ENCODE measurements at places on chromosomes 12 and 14. TPM values are rescaled to one million over a fixed set of nuclear protein-coding genes. Genes with fewer than 3 reads are reported as not detected.

IFNG-AS1 gene
- total RNA-seq, result not detected

DIP2B gene
- total RNA-seq, result 15.6 TPM

NGB gene
- not detected for total RNA-seq

SLC8A3 gene
- not detected for total RNA-seq

TCL1B gene
- not detected for total RNA-seq

PTPRQ gene
- total RNA-seq, result 0.03 TPM

FAR2 gene
- not detected for total RNA-seq

KCNH5 gene
- total RNA-seq, result not detected

BAG5 gene
- 22.7 TPM for total RNA-seq

LETMD1 gene
- total RNA-seq, result 28.8 TPM
